ENCODE measurements at places on chromosomes 6 and 20. TPM values are rescaled to one million over a fixed set of nuclear protein-coding genes. Genes with fewer than 3 reads are reported as not detected.

WFDC10B gene
- polyA plus RNA-seq: not detected

DNA sequence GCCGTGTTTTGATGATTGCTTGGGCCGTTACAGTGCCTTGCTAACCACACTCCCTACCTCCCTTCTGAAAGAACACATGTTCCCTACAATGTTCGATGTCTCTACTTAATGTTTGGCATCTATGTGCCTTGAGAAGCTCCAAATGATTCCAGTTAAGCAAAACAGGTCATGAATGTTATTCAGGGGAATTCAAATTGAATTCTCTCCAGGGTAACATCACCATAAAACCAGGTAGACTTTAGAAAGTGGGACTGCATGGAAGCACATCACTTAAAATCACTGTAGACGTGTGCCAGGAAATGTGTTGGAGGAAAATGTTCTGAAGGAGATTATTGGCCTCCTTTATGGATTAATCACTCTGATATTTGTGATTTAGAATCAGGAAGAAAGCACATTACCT lies 128.1 kb downstream of the ADAT2 start:
- DNase-seq: no peak

DNA sequence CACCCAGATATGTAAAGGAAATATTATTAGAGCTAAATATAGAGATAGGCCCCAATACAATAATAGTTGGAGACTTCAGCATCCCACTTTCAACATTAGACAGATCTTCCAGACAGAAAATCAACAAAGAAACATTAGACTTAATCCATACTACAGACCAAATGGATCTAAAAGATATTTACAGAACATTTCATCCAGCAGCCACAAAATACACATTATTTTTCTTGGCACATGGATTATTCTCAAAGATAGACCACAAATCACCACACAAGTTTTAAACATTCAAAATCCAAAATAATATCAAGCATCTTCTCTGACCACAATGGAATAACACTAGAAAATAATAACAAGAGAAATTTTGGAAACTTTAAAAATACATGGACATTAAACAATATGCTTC lies 1159.1 kb upstream of the CITED2 start:
- DNase-seq: no peak

PRR18 gene
- polyA plus RNA-seq: 0.35 TPM

- no peak for DNase-seq
Observed at GRCh38 chr6:16770701-16771569, 9.7 kb upstream of the ATXN1 start.

GRCh38 chr6:78062993-78063392 lies 410.2 kb downstream of the MEI4 start:
- DNase-seq: no peak

MYMX gene
- 0.54 TPM for polyA plus RNA-seq

DNA sequence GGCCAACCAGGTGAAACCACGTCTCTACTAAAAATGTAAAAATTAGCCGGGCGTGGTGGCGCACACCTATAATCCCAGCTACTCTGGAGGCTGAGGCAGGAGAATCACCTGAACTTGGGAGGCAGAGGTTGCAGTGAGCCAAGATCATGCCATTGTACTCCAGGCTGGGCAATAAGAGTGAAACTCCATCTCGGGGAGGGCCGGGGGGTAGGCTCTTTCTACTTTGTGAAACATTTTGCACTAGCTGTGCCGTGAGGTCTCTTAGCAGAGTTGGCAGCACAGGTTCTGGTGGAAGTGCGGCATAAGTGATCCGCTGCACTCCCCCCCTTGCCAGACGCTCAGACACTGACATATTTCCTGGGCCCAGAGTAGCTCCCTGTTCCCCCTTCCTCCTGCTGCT lies 24.5 kb downstream of the PSMG4 start:
- no peak for DNase-seq

- DNase-seq: no peak
Observed at GRCh38 chr6:31729515-31729978, 448 bp upstream of the DDAH2 start.

DNA sequence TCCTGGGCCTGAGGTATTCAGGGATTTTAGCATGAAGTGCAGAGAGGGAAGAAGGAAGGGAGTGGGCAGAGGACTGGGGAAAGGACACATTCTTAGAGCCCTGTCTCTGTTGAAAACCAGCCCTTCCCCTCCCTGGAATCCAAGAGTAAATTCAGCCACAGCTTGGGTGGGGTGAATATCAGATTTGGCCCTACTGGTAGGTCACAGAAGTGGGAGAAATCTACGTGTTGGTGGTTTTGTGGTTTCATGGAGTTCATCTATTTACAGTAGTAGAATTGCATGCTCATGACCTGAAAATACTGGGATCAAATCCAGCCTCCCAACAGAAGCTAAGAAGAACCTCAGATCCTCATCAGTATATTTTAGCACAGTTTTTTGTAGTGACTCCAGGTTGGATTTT lies 404.4 kb downstream of the BMP2 start:
- DNase-seq: no peak

DNA sequence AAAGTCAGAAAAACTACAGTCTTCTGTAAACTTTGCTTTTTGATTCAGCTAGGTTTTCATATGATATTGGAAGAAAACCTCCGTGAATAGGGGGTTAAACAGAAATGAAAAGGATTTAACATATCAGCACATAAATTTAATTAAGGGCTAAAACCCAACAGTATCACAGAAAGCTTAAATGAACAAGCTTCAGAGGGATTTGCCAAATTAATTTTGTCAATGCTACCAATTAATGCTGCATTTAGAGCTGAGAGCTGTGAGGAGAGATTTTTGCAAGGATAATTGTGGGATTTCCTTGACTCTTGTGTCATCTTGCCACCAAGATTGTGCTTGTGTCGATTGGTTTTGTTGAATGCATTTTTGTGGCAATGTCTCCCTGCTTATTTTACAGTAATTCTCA lies 379.9 kb downstream of the CD109 start:
- no peak for DNase-seq

MAFB gene
- polyA plus RNA-seq: 137 TPM
